Stromal cell of bone marrow (primary cell): ENCODE measurements at places on chromosomes 11 and 22.

- DNase-seq, result peak; percentile 86
These were observed 26.7 kb downstream of the CD44 start for GRCh38 chr11:35165423-35166368.

DNA sequence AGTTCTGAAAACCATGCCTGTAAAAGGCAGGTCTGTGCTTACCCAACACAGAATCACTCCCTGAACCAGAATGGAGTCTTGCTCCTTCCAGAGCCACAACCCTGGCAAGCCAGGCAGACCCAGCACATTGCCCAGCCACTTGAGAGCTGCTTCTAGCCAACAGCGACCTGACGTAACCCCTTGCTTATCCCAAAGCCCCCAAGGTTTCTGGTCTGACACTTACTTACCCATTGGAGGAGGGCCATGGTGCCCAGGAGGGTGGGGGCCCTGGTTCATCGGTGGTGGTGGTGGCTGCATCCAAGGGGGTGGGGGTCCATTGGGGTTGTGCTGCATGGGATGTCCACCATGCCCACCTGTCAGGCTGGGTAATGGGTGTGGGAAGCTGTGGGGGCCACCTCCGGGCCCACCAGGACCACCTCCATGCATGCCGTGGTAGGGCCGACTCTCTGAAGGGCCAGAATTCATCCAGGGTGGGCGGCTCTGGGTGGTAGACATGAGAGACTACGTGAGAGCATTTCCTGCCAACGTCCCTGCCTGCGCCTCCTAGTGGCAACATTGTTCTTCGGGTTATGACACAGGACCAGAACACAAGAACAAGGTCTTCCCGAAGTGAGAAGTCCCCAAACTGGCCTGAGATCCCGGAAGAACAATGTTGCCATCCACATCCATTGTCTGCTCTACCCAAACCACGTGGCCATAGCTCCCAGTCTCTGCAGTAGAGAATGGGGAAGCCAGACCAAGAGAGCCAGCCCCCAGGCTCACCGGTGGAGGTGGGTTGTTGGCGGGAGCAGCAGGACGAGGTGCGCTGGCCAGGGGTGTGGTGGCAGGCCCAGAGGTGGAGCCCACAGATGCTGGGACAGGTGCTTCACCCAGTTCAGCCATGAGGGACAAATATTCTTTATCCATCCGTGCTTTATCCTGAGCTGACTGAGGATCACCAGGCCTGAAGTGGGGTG is 7.8 kb upstream of the PYGM start:
- DNase-seq, result peak; percentile 28

DNA sequence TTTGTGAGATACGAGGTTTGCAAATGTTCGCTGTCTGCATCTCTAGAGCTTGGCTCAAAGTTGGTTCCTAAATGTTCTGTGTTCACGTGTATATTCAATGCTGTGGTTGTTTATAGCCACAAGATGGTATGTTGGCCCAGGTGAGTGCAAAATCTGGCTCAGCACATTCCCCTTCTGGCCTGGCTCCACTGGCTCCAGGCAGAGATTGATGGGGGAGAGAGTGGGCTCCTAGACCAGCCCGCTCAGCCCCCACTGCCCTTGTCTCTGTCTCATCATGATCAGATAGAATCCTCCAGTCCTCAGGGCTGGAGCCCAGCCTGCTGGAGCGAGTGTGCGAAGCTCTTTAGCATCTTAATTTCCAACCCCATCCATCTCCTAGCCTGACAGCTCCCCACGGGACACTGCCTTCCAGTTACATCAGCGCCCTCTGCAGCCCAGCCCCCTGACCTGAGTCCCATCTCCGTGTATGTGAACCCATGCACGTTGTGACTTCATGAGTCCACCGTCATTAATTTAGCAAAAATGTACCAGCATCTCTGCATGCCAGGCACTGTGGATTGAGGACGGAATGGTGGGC is 2.0 kb downstream of the P2RX3 start:
- DNase-seq, result no peak

GRCh38 chr22:46922037-46922436 is 159.6 kb downstream of the TBC1D22A start:
- no peak for DNase-seq

GRCh38 chr22:21940521-21940920 is 12.1 kb downstream of the PPM1F start:
- no peak for DNase-seq

- DNase-seq, result no peak
These were observed 38.0 kb downstream of the TMEM123 start for GRCh38 chr11:102414559-102414958.

DNA sequence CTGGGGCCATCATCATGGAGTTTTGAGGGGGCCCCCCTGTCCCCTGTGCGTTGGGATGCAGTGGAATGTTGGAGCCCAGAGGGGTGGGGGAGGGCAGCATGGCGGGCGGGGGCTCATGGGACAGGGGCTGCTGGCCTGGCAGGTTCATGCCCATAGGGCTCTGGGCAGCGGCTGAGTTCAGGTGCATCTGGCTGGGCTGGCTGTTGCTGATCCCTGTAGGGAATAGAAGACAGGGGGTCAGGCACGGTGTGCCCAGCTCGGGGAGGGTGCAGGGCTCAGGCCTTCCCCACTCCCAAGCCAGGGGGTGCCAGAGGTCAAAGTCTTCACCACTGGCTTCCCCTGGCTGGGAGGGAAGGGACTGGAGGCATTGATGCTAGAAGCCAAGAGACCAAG is 15.6 kb downstream of the CXCR5 start:
- DNase-seq, result no peak

DNA sequence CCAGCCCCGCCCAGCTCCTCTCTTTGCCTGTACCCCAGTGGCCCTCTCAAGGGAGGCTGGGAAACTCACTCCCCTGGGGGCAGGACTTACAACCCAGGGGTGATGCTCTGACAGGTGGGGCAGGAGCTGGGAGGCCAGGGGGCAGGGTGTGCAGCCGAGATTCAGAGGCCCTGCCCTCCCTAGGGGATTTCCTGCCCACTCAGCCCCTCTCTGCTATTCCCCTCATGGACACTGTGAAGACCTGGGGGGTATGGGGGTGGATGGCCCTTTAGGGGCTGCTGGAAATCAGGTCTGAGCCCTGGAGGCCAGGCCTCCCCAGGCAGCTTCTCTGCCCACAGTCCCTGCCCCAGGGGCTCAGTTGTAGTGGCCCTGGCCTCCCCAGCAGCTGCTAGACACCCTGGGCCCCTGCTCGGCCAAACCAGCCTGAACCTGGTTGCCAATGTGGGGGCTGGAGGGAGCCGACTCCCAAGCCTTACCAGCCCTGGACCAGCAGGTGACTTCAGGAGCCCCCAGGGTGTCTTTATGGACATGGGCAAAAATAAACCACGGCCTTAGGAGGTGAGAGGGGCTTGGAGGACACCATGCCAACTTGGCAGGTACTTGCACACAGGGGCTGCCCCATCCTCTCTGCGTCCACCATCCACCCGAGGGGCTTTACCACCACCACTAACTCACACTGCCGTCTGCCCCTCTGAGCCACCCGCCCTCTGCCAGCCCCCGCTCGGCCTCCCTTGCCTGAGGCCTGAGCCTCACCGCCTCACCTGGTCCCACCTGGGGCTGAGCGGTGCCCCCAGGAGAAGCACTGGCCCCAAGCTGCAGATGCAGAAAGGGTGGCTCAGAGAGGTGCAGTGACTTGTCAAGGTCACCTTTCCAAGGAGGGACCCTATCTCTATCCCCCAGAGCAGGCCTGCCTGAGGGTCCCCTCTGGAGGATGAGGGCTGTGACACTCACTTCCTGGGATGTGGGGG is 2.8 kb upstream of the PHLDA2 start:
- DNase-seq, result no peak

GRCh38 chr11:120713296-120713695 is 201.7 kb downstream of the GRIK4 start:
- no peak for DNase-seq

- no peak for DNase-seq
These were observed 100.8 kb downstream of the FAT3 start for GRCh38 chr11:92325416-92325815.

DNA sequence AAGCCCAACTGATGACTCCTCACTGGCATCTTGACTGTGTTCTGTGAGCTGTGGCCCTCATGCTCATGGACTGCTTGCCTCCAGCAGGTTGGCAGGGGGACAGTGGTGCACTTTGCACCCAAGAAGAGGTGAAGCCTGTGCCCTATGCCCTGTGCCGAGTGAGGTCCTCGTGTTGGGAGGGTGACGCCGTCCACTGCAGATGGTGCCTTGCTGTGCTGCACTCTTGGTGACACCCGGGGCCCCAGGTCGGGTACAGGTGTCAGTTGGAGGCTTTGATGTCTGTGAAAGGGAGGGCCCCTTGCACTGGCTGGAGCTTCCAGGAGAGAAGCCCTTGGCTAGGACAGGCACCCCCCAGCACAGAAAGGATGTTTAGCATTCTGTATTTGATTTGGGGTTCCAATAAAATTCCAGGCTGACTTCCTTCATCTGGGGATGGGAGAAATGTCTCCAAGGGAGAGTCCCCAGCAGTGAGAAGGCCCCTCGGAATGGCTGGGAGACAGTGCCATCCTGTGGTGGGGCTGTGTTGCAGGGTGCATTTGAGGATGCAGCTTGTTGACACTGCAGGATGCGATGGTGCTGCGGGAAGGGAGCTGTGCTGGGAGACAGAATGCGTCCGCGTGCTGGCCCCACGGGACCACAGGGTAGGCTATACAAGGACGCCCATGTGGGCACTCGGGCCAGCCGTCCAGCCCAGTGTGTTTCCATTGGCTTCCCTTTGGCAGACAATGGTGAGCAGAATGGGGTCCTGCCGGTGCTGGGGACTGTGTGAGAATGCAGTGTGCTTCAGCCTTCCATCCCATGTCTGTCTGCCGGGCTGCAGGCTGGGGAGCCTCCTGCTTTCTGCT is 2.5 kb upstream of the ZDHHC8 start:
- no peak for DNase-seq

DNA sequence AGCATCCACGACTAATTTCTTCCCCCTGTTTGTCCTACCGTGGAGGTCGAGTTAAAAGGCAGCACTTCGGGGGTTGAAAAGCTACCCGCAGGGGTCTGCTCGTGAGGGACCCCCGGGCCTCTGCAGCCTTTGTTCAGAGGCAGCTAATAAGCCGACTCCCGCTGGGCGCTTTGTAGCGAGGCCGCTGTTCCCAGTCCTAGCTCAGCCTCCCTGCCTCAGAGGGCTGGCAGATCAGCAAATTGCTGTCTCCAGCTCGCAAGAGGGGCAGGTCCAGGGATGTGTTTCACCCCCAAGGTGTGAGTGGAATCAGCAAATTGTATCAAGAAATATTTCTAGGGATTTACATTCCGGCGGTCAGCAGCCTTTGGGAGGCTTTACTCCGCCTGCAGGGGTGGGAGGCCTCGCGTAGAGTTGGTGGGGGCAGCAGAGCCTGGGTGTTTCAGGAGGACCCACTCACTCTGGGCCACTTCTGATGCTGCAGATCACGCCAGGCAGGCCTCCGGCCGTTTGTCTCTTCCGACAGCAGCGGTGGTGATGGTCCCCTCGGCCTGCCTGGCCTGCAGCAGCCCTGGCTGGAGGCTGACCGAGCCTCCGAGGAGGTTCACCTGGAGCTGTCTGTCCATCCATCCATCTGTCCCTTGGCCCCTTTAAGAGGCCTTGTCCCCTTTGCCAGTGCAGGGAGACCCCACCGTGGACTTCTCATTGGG is 21.6 kb upstream of the KCNQ1OT1 start:
- no peak for DNase-seq

DNA sequence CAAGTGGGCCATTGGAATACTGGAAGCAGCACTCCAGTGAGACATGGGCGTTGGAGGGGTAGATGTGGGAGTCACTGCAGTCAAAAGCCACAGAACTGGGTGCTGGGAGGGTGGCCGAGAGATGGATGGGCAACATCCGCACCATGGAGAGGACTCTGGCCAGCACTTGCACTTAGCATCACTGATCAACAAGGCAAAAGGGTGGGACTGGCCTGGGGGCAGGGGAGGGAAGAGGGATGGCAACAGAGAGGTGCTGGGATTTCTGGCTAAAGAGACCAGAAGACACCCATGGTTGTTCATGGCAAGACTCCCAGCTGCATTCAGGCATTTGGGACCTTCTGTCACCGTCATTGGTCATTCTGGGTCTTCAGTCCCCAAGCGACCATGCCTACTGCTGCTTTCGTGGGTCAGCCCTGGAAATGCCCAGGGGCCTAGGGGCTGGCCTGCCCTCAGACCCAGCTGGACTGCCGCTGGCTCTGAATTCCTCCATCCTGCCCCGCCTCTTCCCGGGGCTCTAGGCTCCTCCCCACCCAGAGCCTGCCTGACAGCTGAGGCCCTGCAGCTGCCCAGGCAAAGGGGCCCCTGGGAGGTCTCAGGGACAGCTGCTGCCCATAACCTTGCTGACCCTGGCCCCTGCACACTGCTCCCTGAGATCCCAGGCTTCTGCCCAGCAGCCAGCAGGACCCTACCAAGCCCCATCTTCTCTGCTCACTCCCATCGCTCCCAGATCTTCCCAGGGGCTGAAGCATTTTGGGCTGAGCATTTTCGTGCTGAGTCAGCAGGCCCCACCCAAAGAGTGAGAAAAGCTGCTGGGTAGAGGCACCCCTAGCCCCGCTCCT is 13.0 kb upstream of the CDC42EP2 start:
- DNase-seq, result no peak

GRCh38 chr11:126115816-126116331 is 53.2 kb upstream of the CDON start:
- DNase-seq, result peak; percentile 89

GRCh38 chr11:43770173-43770572 is 89.6 kb downstream of the HSD17B12 start:
- DNase-seq, result no peak

- no peak for DNase-seq
These were observed 645.8 kb downstream of the DLG2 start for GRCh38 chr11:84981301-84981700.

GRCh38 chr11:46856605-46857343 is 10.7 kb upstream of the CKAP5 start:
- no peak for DNase-seq

DNA sequence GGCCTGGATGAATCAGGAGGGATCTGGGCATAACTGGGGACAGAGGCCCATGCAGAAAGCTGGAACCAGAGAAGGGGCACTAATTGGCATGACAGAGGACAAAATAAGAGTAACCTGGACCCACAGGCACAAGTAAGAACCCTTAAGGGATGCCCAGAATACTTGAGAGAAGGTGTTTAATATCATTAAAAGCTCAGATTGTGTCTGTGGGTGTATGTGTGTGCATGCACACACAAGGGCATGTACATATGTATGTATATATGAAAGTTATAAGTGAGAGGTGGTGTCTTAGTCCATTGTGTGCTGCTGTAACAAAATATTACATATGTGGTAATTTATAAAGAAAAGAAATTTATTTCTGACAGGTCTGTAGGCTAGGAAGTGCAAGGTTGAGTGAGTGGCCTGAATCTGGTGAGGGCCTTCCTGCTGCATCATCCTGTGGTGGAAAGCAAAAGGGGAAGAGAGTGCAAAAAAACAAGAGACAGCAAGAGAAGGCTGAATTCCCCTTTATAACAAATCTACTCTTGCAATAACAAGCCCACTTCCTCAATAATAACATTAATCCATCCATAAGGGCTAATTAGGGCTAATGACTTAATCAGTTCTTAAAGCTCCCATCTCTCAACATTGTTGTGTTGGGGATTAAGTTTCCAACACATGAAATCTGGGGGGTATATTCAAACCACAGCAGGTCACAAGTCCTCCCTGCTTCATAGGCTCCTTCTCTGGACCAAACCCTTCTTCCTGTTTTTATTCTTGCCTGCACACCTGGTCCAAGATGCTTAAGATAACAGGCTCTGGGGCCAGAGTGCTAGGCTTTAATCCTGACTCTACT is 68.3 kb upstream of the POU2AF2 start:
- no peak for DNase-seq

GRCh38 chr11:44923115-44923514 is 27.6 kb downstream of the TP53I11 start:
- DNase-seq, result no peak
